ENCODE measurements at places on chromosomes 6 and 20.

- DNase-seq = no peak
These were observed 21.0 kb downstream of the PPARD start for GRCh38 chr6:35363293-35363750.

GRCh38 chr6:28251661-28252008, 434 bp downstream of the ZKSCAN4 start:
- peak; percentile 37 for DNase-seq

DNA sequence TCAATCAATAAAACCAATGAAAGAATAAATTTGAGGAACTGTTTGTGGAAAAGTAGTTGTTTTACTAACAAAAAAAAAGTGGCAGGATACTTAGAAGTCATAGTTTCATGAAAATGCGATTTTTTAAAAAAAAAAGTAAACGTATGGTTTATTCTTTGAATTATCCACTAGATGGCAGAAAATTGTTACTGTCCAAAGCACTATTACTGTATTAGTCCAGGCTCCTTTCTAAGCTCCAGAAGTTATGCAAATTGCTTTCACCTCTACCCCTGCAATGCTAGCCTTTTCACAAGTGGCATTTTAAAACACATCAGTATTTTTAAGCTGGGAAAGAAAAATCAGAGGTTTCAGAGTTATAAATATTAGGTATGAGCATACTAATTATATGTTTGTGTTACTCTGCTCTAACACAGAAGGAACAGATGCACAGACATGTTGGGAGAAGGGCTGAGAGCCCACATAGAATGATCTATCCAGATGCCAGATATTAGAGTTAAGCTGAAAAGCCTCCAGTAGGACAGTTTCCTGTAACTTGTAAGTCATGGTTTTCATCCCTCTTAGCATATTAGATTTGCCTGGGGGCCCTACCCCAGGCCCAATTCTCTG, 63.9 kb downstream of the FHL5 start:
- DNase-seq = no peak

DNA sequence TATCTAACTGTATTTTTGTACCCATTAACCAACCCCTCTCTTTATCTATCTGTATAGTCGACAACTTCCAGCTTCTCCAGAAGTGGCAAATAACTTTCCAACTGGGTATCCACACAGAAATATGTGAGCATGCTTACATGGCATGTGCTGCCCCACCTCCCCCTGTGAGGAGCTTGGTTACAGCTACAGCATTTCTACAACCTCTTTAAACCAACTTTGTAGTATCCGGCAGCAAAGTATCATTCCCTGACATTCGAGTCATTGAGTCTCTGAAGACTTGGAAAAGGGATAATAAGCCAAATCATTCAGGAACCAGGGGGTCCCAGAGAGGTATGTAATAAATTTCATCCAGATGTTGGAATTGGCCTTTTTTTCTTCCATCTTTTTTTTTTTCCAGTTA, 48.2 kb upstream of the ASIP start:
- DNase-seq = no peak

- no peak for DNase-seq
These were observed 133.2 kb downstream of the NFATC2 start for GRCh38 chr20:51409192-51409880.

DNA sequence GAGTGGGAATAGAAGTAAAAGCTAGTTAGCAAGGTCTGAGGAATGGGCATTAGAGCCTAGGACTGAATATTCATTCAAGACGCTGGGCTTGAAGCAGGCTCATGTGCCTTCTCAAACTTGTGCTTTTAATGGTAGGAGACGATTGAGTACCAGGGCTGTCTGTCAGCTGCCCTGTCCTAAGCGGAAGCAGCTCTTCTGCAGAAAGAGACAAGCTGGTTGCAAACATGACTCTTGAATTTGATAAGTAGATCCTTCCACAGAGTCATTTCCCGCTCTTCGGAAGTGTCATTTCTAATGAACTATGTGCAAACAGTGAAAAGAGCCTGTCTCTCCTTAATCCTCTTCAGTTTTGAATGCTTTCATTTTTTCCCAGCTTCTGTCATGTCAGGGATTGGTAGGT, 176.4 kb downstream of the TFAP2B start:
- no peak for DNase-seq

DNA sequence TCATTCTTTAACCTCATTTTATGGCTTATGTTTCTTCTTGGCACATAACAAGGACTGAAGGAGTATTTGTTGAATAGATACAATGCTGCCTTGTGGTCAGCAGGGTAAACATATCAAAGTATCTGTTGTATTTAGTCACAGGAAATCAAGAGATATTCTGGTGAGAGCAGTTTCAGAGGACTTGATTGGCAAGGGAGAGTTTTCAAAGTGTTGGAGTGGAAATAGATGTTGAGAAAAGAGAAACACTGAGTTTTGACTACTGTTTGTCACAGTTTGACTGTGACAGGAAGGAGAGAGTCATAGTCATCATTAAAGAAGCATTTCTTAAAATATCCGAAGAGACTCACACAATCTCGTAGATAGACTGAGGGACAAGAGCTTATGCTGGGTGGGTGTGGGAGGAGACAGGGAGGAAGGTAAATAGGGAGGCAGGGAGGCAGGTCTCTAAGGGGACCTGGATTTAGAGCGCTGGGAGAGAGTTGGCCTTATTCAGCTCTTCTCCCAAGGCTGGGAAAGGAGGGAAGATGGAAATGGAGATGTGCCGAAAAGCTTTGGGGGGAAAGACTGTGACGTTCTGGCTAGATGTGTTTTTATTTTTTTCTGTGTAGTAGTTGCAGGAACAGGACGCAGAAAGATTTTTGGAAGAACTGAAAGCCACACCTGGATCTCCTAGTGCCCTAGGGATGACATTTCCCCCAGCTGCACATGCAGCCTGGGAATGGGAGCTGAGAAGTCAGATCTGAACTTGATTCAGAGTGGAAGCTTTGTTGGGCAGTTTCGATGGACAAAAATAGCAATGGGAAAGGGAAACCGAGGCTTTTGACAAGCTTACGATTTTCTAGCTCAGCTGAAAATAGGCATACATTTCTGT, 65.0 kb upstream of the IFNGR1 start:
- DNase-seq = no peak

DNA sequence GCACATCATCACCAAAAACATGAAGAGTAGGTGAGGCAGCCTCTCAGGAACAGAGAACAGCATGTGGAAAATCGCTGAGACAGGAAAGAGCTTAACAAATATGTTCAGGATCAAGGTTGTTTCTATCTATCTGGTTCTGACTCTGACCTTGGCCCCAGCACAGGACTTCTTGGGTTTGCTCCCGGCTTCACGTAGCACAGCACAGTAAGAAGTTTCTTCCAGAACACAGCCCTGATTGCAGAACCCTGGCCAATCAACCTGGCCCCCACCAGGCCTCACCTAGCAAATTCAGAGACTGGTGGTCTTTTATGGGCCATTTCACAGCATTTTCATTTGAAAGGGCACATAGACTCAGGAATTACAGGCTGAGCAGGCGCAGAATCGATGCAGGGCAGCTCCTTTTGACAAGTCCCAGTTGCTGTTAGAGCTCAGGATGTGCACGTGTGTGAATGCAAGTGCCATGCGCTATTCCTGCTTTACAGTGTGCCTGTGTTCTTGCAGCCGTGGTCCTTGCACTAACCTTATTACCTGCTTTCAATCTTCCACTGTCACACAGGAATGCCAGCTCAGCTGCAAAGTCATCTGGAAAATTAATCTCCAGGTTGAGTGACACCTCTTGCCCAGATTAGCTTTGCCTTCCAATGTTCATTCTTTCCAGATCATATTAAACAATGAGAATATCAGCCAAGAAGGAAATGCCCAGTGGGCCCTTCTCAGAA, 100.5 kb upstream of the SLC2A12 start:
- DNase-seq = no peak

DNA sequence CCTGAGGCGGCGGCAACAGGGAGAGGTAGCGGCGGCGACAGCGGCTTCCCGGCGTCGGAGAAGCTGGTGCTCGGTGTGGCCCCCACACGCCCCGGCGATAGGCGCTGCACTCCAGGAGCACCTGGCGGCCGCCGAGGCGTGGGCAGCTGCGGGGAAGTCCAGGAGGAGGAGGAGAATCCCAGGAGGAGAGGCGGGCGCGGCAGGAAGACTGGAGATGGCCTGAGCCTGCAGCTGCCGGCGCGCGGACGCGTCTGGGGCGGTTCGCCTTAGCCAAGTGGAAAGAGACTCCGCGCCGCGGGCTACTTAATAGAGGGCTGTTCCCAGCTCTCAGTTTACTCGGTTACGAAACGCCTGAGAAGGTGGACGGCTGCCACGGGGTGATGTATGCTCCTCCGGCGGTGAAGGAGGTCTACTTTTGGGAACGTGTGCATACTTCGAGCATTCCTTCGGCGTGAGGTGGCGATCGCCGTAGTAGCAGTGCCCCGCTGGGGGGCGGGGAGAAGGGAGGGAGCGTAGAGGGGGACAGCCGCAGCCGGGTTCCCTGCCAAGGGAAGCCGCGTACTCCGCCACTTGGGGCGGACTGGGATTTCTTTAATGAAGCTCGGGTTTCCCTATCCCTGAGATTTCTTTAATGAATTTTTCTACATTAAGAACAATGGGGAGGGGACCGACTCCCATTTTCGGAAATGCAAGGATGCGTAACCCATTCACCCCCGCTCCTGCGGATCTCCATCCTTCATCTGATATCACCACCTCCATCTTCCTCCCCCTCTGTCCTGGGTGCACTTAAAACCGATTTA, at the start of gene COL12A1:
Gene COL12A1, minus strand, starts transcription at position 278 of the 800 bp plus-strand sequence. CDS start 3,261 bp downstream, outside the sequence.
- peak; percentile 14 for DNase-seq

- no peak for DNase-seq
These were observed 265.3 kb downstream of the UST start for GRCh38 chr6:149012040-149012545.

DNA sequence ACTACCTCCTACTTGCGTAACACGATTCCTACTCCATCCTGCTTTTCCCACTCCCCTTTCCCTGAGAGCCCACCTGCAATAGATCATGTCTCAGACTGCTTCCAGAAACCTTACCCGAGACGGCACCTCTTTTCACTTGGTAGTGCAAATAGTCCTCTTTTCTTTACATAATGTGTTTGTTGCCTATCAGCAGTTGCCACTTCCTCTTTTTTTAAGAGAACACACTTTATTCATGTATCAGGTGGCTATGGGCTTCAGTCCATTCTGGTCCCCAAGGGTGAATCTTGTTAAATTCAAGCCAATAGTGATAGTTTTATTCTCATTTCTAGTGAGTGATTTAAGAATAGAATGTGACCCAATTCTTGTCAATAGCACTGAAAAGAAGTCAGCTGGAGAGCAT, 57.7 kb upstream of the FERMT1 start:
- no peak for DNase-seq

GRCh38 chr20:62694868-62695267, 13.8 kb upstream of the NTSR1 start:
- no peak for DNase-seq

GRCh38 chr6:110524305-110524704, 47.9 kb upstream of the SLC22A16 start:
- no peak for DNase-seq

- DNase-seq = peak; percentile 59
These were observed 102.3 kb downstream of the HIVEP2 start for GRCh38 chr6:142842418-142843261.

GRCh38 chr20:10953437-10953836, 279.6 kb upstream of the JAG1 start:
- DNase-seq = no peak
